ENCODE measurements at places on chromosomes 4 and X. TPM values are rescaled to one million over a fixed set of nuclear protein-coding genes. Genes with fewer than 3 reads are reported as not detected.
A peak's percentile ranks its signal among the peaks of the same experiment; 100 is the strongest.

DNA sequence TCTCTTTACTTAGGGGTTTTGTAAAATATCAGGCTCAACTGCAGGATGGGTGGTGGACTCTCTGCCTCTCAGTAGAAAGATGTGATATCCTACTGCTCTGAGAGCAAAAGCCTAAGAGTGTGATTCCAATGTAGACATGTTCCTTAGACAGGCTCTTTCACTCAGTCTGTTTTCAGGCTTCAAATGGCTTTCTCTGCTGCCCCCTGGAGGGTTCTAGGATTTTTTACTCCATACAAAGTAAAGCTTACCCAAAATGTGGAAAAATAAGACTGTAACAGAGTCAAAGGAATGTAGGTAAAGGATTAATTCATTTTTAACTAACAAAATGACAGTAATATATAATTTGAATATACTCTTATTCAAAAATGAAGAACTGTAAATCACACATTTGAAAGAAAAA is 32.1 kb downstream of the ZGRF1 start:
- peak; percentile 37 for DNase-seq

GRCh38 chrX:150486011-150486410 is 82.4 kb upstream of the MTM1 start:
- H3K27me3 ChIP-seq = peaks cover 3% of the 10 kb centered on the region
- H3K36me3 ChIP-seq = no peaks in the 10 kb centered on the region
- H3K4me3 ChIP-seq = no peak overlapping the region
- H3K27ac ChIP-seq = no peak overlapping the region

DNA sequence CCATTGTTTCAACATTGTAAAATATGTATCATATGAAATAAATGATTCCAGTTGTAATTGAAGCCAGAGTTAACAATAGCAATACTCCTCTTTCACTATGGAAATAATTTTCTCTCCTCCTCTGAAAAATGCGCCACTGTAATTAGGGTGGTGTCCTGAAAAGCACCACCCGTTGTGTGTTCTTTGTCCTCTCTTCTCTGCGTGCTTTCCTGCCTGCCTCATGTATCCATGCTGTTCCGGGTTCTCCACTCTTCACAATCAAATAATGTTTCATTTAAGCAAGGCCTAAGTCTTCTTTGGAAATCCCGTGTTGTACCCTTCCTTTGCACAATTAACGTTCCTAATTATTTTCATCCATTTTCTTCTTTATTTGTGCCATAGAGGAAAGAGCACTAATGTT is 293.3 kb downstream of the ADGRL3 start:
- H3K36me3 ChIP-seq = no peaks in the 10 kb centered on the region
- no peaks in the 10 kb centered on the region for H3K27me3 ChIP-seq
- no peaks in the 10 kb centered on the region for H3K4me1 ChIP-seq
- no peak for DNase-seq
- H3K4me3 ChIP-seq = no peak overlapping the region

GRCh38 chrX:129462707-129463106 is 60.6 kb downstream of the SMARCA1 start:
- H3K36me3 ChIP-seq = peaks cover 1% of the 10 kb centered on the region
- no peaks in the 10 kb centered on the region for H3K27me3 ChIP-seq
- DNase-seq = no peak
- no peak overlapping the region for H3K27ac ChIP-seq
- no peaks in the 10 kb centered on the region for H3K4me1 ChIP-seq

- no peak for DNase-seq
- H3K4me3 ChIP-seq = no peak overlapping the region
- peaks cover 15% of the 10 kb centered on the region for H3K36me3 ChIP-seq
- no peaks in the 10 kb centered on the region for H3K27me3 ChIP-seq
- no peak overlapping the region for H3K27ac ChIP-seq
Observed at GRCh38 chrX:130413415-130413814, 11.6 kb downstream of the RBMX2 start.

GRCh38 chr4:141066690-141067089 is 66.6 kb downstream of the RNF150 start:
- H3K27me3 ChIP-seq = no peaks in the 10 kb centered on the region
- H3K27ac ChIP-seq = no peak overlapping the region
- no peak overlapping the region for H3K4me3 ChIP-seq
- H3K36me3 ChIP-seq = no peaks in the 10 kb centered on the region

GRCh38 chrX:24838629-24839028 is 144.9 kb downstream of the POLA1 start:
- H3K4me1 ChIP-seq = no peaks in the 10 kb centered on the region
- H3K27ac ChIP-seq = no peak overlapping the region
- H3K27me3 ChIP-seq = peaks cover 18% of the 10 kb centered on the region
- peak; percentile 44 for DNase-seq
- no peaks in the 10 kb centered on the region for H3K36me3 ChIP-seq

DNA sequence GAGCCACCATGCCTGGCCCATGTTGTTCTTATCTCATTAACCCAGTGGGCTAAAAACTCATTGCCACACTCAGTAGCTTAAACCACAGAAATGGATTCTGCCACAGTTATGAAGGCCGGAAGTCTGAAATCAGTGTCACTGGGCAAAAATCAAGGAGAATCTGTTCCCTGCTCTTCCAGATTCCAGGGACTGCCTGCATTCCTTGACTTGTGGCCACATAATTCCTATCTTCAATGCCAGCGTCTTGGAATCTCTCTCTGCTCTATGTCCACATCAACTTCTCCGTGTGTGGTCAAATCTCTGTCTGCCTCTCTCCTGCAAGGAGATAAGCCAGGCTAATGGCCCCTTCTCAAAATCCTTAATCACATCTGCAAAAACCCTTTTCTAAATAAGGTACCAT is 4.1 kb upstream of the WFS1 start:
- H3K36me3 ChIP-seq = no peaks in the 10 kb centered on the region
- no peaks in the 10 kb centered on the region for H3K27me3 ChIP-seq
- no peak overlapping the region for H3K27ac ChIP-seq

DNA sequence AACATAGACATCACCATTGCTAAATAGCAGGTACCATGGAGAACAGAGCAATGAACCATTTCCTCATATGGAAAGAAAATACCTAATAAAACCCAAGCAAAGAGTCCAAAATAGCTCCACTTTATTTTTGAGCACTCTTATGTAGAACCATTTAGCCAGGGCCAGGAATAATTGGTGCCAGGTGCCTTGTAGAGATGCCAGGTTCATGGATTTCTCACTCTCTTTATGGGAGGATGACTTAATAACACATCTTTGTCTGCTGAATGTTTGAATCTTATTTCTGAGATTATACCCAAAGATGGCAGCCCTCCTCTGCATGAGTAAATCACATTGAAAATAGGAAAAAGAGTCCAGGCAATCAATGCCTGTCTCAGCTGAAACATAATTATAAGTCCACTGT is 212.3 kb upstream of the SFRP2 start:
- H3K4me1 ChIP-seq = no peaks in the 10 kb centered on the region
- no peaks in the 10 kb centered on the region for H3K36me3 ChIP-seq
- no peaks in the 10 kb centered on the region for H3K27me3 ChIP-seq
- DNase-seq = no peak

The GRIA2 gene
- total RNA-seq = not detected

The MXD4 gene
- total RNA-seq = 65.1 TPM

The NLGN3 gene
- total RNA-seq = 0.86 TPM

The GAGE12H gene
- not detected for total RNA-seq
